ENCODE measurements at places on chromosomes 2 and 18.

GRCh38 chr2:213010106-213010779 lies 141.2 kb downstream of the IKZF2 start:
- H3K36me3 ChIP-seq, result no peaks in the 10 kb centered on the region
- peaks cover 2% of the 10 kb centered on the region for H3K4me1 ChIP-seq
- no peak overlapping the region for H3K27ac ChIP-seq
- no peak overlapping the region for H3K4me3 ChIP-seq
- no peaks in the 10 kb centered on the region for H3K27me3 ChIP-seq

DNA sequence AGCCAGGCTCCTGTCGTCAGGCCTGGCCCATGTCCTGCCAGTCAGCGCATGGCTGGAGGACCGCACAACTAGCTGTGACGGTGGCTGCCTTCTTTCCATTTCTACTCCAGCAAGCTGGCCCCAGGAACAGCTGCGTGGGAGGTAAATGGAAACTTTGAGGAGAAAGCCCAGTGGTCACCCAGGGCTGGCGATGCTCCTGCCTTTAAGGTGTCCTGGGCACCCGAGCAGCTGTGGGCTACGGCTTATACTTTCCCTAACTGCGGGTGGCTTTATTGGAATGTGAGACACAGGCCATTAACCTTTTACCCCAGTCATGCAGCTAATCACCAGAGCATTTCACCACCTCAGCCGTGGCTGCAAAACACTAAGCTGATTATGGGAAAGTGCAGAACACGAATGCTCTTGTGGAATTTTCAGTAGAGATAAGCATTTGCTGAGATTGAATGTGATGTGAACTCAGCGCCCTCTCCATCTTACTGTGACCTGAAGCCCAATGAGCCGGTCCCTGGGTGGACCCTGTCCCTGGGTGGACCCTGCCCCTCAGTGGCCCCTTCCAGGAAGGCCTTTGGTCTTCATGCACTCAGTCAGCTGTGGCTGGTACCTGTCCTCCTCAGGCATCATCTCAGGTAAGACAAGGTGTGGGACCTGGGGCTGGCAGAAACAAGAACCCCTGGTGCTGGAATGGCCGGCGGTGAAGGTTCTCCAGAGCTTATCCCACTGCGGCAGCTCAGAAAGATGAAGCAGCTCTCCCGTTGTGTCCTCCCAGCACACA lies 275.4 kb upstream of the HS6ST1 start:
- H3K4me1 ChIP-seq, result no peaks in the 10 kb centered on the region
- no peak for DNase-seq
- H3K4me3 ChIP-seq, result no peak overlapping the region
- no peaks in the 10 kb centered on the region for H3K27me3 ChIP-seq

- peaks cover 73% of the 10 kb centered on the region for H3K36me3 ChIP-seq
- peaks cover 30% of the 10 kb centered on the region for H3K4me1 ChIP-seq
- peak; percentile 78 for DNase-seq
- H3K27ac ChIP-seq, result peak overlapping the region; percentile 73
- H3K27me3 ChIP-seq, result no peaks in the 10 kb centered on the region
These were observed 16.2 kb downstream of the ATG16L1 start for GRCh38 chr2:233267516-233268245.

GRCh38 chr2:217103752-217104545 lies 244.1 kb upstream of the TNP1 start:
- no peaks in the 10 kb centered on the region for H3K36me3 ChIP-seq
- no peak overlapping the region for H3K4me3 ChIP-seq
- no peaks in the 10 kb centered on the region for H3K4me1 ChIP-seq

GRCh38 chr18:44258576-44258975 lies 422.1 kb upstream of the SETBP1 start:
- H3K4me3 ChIP-seq, result no peak overlapping the region
- no peaks in the 10 kb centered on the region for H3K4me1 ChIP-seq
- DNase-seq, result no peak
- H3K36me3 ChIP-seq, result no peaks in the 10 kb centered on the region
- no peak overlapping the region for H3K27ac ChIP-seq

DNA sequence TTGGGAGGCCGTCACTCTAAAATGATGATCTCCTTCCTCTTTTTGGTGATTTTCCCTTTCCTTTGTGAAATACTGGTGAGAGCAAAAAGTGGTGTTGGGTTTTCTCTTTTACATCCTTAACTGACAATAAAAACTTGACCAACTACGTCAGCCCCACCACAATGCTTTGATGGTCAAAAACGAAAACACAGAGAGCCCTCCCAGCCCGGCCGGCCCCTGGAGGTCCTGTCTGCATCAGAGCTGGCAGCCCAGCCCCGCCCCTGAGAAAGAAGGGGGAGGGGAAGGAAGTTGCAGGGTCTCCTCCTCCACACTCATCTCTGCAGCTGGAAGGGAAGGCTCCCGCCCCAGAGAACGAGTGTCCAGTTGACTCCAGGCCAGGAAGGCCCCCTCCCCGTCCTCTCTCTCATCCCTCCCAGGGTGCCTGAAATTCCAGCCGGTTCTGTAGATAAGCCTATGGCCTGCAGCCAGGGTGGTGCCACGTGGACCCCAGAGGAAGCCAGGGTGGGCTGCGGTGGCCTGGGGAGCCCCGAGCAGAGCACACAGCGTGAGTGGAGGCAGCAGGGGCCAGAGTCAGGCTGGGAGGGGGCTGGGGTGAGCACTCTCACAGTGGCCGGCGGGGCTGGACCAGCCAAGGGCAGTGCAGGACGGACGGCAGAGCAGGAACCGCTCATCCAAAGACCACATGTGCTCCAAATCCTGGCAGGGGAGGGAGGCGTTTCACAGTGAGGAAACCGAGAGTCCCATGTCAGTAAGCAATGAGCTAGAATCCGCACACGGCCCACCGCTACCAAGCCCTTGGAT lies 19.8 kb downstream of the BIN1 start:
- peak overlapping the region; percentile 43 for H3K4me3 ChIP-seq
- no peaks in the 10 kb centered on the region for H3K36me3 ChIP-seq
- no peaks in the 10 kb centered on the region for H3K27me3 ChIP-seq

- no peaks in the 10 kb centered on the region for H3K36me3 ChIP-seq
- no peak overlapping the region for H3K4me3 ChIP-seq
- no peak overlapping the region for H3K27ac ChIP-seq
- no peaks in the 10 kb centered on the region for H3K4me1 ChIP-seq
- no peak for DNase-seq
These were observed 171.2 kb downstream of the ANTXR1 start for GRCh38 chr2:69184224-69184623.

GRCh38 chr2:112642966-112643365 lies 2.8 kb upstream of the SLC20A1 start:
- H3K36me3 ChIP-seq, result no peaks in the 10 kb centered on the region
- no peak overlapping the region for H3K27ac ChIP-seq
- H3K4me3 ChIP-seq, result no peak overlapping the region
- no peaks in the 10 kb centered on the region for H3K27me3 ChIP-seq
- no peak for DNase-seq

Data from B cell (primary cell).